Cortex of kidney (tissue), 1 donor: ENCODE measurements at places on chromosomes 5 and 9.

DNA sequence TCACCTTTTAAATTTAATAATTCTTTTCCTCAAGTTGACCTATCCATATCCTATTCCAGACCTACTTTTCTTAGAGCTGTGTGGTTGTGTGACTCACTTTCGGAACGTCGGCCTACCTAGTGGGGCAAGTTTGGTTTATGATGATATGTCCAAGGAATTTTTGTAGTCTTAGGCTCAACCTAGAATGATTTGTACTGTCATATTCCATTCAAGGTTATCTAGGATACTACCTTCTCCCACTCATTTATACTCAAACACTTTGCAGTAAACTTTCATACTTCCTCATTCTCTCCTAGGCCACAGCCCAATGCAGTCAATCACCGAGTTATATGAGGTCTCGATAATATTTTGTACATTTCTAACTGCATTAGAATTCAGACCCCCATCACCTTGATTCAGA lies 61.9 kb downstream of the PIK3R1 start:
- DNase-seq, result no peak

- no peak for DNase-seq
Observed at GRCh38 chr9:86763791-86764190, 183.5 kb downstream of the GAS1 start.

DNA sequence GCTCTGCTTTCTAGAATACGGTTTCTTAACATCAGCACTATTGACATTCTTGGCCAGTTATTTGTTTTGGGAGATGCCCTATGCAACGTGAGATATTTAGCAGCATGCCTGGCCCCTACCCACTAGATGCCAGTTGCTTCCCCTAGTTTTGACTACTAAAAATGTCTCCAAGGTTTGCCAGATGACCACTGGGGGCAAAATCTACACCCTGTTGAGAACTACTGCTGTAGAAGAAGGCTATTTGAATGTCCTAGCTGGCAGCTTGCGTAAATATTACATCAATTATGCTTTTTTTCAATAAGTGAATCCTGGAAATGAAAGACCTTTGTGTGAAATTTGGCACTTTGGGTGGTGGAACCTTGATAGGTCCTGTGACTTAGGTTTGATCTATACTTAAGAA lies 5.0 kb downstream of the NCBP1 start:
- no peak for DNase-seq

DNA sequence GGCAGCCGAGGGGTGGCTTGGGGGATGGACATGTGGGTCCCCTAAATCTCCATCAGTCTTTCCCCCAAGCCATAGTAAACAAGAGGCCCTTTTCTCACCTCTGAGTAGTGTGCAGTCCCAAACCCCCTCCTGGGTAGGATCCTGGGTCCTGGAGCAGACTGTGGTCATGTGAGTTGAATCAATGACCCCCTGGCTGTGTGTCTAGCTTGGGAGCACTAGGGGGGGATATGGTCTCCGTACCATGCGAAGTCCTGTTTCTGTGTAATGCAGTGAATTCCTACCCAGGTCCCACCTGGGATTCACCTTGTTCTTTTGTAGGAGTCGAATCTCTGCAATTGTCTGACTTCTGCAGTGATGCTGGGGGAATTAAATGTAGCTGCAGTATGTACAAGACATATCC lies 66.2 kb downstream of the FGF18 start:
- DNase-seq, result no peak

DNA sequence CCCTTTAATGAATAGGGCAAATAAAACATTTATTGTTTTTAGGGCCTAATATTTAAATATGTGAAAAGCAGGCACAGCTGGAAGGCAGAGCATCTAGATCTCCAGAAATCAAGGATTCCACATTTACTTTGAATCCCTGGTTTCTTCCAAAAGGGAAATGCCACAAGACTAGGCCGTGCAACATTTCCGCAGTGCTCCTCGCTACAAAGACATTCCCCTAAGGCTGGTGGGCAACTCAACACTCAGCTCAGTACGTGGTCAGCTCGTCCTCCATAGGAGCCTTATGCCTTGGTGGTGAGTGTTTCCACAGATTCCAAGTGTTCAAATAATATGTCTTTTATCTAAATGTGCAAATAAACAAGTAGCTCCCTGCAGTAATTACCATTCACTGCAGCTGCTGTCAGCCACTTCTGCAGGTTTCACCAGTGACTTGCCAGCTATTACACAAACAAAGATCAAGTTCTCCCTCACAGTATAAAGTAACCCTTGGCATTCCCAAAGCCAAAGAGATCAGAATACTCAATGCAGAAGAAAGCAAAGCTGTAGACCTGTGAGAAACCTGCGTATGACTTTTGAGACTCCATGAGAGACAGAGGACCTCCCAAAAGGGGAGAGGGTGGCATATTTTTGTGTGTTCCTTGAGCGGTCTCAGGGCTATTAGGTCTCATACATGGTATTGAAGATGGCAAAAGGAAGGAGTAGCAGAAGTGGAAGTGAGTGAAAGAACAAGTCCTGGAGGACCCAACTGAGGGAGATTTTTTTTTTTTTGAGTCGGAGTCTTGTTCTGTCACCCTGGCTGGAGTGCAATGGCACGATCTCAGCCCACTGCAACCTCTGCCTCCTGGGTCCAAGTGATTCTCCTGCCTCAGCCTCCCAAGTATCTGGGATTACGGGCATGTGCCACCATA lies 38.0 kb upstream of the TENT2 start:
- no peak for DNase-seq

GRCh38 chr9:30015073-30015472 lies 2369.4 kb upstream of the ACO1 start:
- no peak for DNase-seq

DNA sequence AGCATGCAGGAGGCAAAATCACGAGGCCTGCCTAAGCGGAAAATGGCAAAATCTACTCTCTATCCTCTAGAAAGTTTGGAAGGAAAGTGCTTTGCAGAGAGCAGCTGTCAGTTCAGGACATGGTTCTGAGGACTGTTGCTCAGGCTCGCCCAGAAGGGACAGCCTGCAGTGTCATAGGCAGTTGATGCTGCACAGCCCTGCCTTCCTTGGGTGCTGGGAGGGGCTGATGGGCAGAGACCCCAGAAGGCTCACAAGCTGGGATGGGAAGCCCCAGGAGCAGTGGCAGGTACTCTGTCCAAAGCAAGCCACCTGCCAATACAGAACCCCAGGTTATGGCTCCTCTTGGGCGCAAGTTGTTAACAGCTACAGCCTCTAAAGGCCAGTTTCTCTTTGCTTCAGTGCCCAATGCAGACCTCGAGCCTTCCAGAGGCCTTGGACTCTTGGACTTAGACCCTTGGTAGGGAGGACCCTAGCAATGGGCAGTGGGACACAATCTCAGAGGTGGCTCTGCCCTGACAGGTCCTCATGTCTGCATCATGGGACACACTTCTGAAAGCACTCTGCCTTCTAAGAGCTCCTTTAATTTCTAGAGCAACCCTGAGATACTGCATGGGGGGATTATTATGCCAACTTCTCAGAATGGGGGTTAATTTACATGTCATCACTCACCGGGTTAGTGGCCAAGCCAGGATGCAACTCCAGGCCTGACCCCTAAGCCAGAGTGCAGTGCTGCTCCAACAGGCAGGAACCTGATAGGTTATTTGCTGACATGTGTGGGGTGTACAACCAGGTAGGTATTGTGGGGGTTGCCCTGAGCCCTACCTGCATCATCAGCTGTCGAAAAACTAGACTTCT lies 57.1 kb downstream of the MACROH2A1 start:
- DNase-seq, result no peak

DNA sequence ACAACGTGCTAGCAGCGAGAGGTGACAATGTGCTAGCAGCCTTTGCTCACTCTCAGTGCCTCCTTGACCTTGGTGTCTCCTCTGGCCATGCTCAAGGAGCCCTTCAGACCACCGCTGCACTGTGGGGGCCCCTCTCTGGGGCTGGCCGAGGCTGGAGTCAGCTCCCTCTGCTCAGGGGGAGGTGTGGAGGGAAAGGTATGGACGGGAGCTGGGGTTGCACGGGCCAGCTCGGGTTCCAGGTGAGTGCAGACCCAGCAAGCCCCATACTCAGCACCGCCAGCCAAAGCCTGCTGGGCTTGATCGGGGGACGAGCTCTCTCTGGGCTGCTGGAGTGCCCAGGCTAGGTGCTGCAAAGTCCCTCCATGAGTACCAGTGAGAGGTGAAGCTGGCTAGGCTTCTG lies 180.2 kb downstream of the TRIM36 start:
- DNase-seq, result no peak

DNA sequence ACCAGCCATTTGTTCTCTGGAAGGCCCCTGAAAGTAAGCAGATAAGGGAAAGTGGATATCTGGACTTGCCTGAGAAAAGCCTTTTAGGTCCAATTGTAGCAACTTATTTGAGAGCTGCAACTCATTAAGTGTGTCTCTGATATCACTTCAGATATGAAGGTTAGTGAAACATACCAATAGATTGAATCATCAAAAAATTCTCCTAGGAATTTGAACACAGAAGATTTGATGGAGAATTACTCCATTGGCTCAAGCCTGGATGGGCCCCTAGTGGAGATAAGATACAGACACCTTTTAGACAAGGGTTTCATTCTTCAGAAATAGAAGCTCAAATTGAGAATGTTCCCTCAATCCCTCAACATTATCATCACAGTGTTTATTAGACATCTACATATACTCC lies 356.7 kb downstream of the NDUFS4 start:
- DNase-seq, result no peak

- no peak for DNase-seq
Observed at GRCh38 chr9:106864373-106865143, 1.6 kb downstream of the ZNF462 start.

DNA sequence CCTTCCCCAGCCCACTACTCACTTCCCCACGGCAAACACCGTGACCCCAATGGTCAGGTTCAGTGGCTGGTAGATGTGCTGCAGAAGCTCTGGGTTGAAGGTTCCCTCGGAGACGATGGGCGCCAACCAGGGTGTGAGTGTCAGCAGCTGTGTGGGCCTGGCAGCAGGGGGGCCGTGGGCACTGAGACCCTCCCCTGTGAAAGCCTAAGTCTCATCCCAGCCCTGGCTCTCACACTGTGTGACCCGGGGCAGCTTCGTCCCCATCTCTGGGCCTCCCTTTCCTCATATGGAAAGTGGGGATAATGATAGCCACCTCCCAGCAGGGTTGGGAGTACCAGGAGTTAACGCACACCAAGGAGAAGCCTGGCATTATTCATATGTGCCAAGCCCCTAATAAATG lies 8.6 kb downstream of the GBGT1 start:
- no peak for DNase-seq

DNA sequence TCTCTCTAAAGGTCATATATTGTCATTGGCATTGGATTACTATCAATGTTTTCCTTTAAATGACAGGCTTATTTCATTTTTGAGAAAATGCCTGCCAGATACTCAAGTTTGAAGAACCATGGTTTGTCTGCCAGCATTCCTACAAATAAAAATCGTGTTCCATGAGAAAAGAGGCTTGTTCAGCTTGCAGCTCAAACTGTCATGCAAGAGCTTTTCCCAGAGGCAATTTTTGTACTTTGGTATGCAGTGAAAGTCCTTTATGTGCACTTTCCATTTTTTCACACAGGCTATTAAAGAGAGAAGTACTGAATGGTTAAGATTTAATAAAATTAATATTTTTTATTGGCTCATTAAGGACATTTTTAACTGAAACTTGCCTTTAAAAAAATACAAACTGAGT lies 110.4 kb downstream of the FBXO4 start:
- no peak for DNase-seq

DNA sequence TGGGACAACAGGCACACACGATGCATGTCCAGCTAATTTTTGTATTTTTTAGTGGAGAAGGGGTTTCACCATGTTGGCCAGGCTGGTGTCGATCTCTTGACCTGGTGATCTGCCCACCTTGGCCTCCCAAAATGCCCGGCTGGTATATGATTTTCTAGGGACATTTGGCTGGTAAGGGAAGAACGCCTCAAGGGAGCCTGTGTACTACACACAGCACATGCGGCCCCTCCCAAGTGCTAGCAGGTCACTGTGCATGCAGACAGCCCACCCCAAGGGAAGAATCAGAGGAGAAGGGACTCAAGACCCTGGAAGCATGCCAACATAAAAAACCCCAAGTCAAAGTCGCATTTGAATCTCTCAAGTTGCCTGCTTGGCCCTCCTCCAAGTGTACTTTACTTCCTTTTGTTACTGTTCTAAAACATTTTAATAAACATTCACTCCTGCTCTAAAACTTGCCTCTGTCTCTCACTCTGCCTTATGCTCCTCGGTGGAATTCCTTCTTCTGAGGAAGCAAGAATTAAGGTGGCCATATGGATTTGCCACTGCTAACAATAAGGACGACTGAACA lies 24.3 kb upstream of the OTULINL start:
- DNase-seq, result no peak

- no peak for DNase-seq
Observed at GRCh38 chr5:90546216-90546837, 12.3 kb upstream of the ADGRV1 start.

GRCh38 chr5:1777281-1778137 lies 22.1 kb downstream of the MRPL36 start:
- no peak for DNase-seq

- no peak for DNase-seq
Observed at GRCh38 chr9:7304627-7304995, 495.0 kb downstream of the DMAC1 start.
